ENCODE measurements at places on chromosomes 2 and 18. TPM values are rescaled to one million over a fixed set of nuclear protein-coding genes. Genes with fewer than 3 reads are reported as not detected.

Gene WNT6
- 0.42 TPM for total RNA-seq

Gene PIEZO2
- total RNA-seq = not detected

Gene REG3A
- not detected for total RNA-seq

Gene QPCT
- 4.2 TPM for total RNA-seq

Gene PROC
- total RNA-seq = 0.13 TPM

Gene CDH20
- 0.11 TPM for total RNA-seq

Gene KIAA2012
- total RNA-seq = not detected

GRCh38 chr2:13604951-13605661 lies 888.4 kb downstream of the TRIB2 start:
- H3K27me3 ChIP-seq = no peaks in the 10 kb centered on the region
- no peaks in the 10 kb centered on the region for H3K36me3 ChIP-seq
- H3K4me3 ChIP-seq = no peak overlapping the region
- H3K27ac ChIP-seq = no peak overlapping the region

DNA sequence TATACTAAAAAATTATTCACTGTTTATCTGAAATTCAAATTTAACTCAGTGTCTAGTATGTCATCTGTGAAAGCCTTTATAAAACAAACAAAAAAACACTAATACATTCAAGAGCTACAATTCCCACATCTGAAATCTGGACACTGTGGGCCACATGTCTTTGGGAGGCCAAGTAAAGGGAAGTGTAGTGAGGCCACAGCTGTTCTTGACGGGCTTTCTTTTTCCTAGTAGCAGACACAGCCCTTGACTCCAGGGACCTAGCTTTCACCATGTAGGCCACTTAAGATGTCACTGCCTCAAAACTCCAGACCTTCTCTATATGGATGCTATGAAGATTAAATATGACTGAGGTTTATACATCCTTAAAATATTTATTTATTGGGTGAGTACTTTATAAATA lies 91.1 kb downstream of the RBMS1 start:
- no peaks in the 10 kb centered on the region for H3K27me3 ChIP-seq
- H3K27ac ChIP-seq = no peak overlapping the region
- peaks cover 83% of the 10 kb centered on the region for H3K4me1 ChIP-seq
- no peak overlapping the region for H3K4me3 ChIP-seq
- no peaks in the 10 kb centered on the region for H3K36me3 ChIP-seq

GRCh38 chr2:151953467-151953866 lies 125.2 kb upstream of the ARL5A start:
- no peaks in the 10 kb centered on the region for H3K36me3 ChIP-seq
- H3K4me1 ChIP-seq = no peaks in the 10 kb centered on the region
- DNase-seq = no peak

DNA sequence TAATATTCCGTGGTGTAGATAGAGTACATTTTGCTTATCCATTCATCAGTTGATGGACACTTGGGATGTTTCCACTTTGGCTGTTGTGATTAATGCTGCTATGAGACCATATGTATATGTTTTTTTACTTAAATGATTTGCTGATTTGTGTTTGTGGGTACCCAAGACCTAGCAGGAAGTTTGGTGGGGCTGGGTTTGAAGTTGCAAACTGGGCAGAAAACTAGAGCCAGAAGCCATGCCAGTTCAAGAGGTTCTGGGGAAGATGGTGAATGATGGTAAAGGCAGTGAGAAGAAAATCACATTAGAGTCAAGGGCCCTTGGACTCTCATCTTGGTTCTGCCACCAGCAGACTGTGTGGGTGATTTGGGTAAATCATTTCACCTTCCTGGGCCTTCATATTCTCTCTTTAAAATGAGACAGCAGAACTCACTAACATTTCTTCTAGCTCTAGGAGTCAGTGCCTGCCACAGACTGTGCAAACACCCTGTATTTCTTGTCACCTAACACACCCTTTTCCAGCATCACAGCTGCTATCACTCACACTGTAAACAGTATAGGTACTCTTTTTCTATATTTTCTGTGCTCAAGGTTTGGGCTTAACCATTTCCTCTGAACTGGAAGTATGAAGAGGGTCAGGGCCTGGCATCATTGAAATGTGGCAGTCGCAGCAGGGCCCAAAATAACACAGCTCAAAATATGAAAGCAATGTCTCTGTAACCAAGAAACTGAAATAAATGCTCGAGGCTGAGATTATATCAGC lies 8.4 kb upstream of the CTLA4 start:
- no peaks in the 10 kb centered on the region for H3K27me3 ChIP-seq
- no peak for DNase-seq
- H3K4me3 ChIP-seq = no peak overlapping the region
- peak overlapping the region; percentile 19 for H3K27ac ChIP-seq
- peaks cover 10% of the 10 kb centered on the region for H3K4me1 ChIP-seq
- no peaks in the 10 kb centered on the region for H3K36me3 ChIP-seq

GRCh38 chr2:135219226-135219625 lies 167.1 kb downstream of the RAB3GAP1 start:
- H3K4me3 ChIP-seq = no peak overlapping the region
- H3K27me3 ChIP-seq = no peaks in the 10 kb centered on the region
- no peaks in the 10 kb centered on the region for H3K4me1 ChIP-seq
- no peak for DNase-seq
- H3K36me3 ChIP-seq = no peaks in the 10 kb centered on the region
- H3K27ac ChIP-seq = no peak overlapping the region

DNA sequence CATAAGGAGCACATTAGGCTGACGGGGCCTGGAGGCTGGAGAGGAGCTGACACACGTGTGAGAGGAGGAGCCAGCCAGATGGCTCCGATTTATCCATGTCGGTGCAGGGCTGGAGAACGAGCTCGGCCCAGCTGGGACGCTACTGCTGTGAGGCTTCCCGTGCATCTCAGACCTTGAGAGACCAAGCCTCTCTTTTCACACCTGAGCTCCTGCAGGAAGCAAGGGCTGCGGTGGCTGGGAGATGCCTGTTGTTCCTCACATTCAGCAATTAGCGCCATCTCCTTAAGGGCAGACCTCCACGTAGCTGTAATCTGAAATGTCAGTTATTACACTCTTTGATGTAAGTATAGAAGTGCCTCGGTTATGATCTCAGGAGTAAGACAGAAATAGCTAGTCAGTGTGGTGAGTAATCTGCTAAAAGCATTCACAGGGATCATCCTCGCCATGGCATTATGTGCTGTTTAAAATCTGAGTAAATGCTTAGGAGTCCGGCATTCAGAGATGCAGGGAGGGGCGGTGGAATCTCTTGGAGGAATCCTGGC lies 107.9 kb downstream of the PRKCE start:
- no peak for DNase-seq
- no peak overlapping the region for H3K27ac ChIP-seq
- no peak overlapping the region for H3K4me3 ChIP-seq
- H3K4me1 ChIP-seq = no peaks in the 10 kb centered on the region
- no peaks in the 10 kb centered on the region for H3K27me3 ChIP-seq

DNA sequence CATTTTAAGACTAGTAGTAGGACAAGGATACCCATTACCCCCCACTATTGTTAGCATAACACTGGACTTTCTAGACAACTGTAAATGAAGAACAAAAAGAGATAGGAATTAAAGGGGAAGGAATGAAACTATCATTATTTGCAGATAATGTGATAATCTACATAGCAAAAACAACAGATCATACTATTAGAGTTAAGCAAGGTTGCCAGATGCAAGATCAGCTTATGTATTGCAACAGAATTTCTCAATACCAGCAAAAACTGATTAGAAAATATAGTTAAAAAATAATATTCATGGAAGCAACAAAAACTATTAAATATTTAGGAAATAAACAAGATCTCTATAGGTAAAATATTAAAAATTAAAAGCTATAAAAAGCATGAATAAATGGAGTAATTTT lies 194.4 kb upstream of the SPRED2 start:
- no peaks in the 10 kb centered on the region for H3K27me3 ChIP-seq
- no peak overlapping the region for H3K4me3 ChIP-seq
- H3K36me3 ChIP-seq = no peaks in the 10 kb centered on the region
- DNase-seq = no peak
- no peaks in the 10 kb centered on the region for H3K4me1 ChIP-seq

- H3K4me1 ChIP-seq = no peaks in the 10 kb centered on the region
- no peak overlapping the region for H3K4me3 ChIP-seq
- no peak for DNase-seq
- no peak overlapping the region for H3K27ac ChIP-seq
- H3K36me3 ChIP-seq = no peaks in the 10 kb centered on the region
- H3K27me3 ChIP-seq = no peaks in the 10 kb centered on the region
Measured at GRCh38 chr18:12890964-12891363, 6.9 kb upstream of the PTPN2 start.

DNA sequence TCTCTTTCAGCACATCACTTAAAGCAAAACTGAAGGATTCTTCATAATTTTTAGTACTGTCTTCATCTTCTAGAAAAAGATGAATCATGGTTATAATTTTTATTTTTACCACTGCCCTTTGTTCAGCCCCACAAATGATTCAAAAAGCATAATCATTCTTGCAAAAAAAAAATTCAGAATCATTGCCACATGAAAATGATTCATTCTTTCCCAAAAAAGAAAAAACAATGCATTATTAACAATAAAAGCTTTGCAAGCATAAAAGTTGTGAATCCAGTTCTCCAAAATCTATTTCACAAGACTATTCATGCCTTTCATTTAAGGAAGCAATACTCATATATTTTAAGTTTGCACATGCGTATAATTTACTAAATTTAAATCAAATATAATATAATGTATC lies 204.8 kb downstream of the RBM43 start:
- H3K27ac ChIP-seq = no peak overlapping the region
- no peak for DNase-seq
- no peaks in the 10 kb centered on the region for H3K27me3 ChIP-seq
- H3K4me1 ChIP-seq = no peaks in the 10 kb centered on the region
- no peak overlapping the region for H3K4me3 ChIP-seq
- no peaks in the 10 kb centered on the region for H3K36me3 ChIP-seq

DNA sequence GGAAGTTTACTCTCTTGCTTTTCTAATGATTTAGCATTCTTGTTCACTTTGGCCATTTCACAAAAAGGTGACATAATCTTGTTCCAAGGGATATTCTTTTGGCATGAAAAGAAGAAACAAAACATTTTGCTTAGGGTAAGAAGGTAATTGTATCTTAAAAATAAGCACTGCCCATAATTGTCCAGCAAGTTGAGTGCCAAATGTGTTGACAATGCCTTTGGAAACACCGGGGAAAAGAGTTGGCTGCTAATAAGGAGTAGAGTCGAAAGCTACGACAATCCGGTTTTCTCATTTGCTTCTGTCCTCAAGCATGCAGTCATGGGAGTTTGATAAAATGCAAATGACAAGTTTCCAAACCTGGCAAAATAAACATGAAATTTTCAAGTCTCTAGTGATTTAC lies 27.3 kb downstream of the ITGAV start:
- no peak for DNase-seq
- no peaks in the 10 kb centered on the region for H3K36me3 ChIP-seq
- no peak overlapping the region for H3K4me3 ChIP-seq
- no peaks in the 10 kb centered on the region for H3K27me3 ChIP-seq
- H3K27ac ChIP-seq = no peak overlapping the region

GRCh38 chr2:19649142-19649541 lies 252.6 kb downstream of the TTC32 start:
- H3K27me3 ChIP-seq = no peaks in the 10 kb centered on the region
- no peak overlapping the region for H3K27ac ChIP-seq
- H3K4me1 ChIP-seq = no peaks in the 10 kb centered on the region
- no peaks in the 10 kb centered on the region for H3K36me3 ChIP-seq
- DNase-seq = no peak

- H3K27ac ChIP-seq = no peak overlapping the region
- peaks cover 44% of the 10 kb centered on the region for H3K27me3 ChIP-seq
- peak overlapping the region; percentile 28 for H3K4me3 ChIP-seq
- peaks cover 10% of the 10 kb centered on the region for H3K4me1 ChIP-seq
- DNase-seq = no peak
Measured at GRCh38 chr2:85754313-85755095, 713 bp downstream of the ATOH8 start.

GRCh38 chr2:239225871-239226561 lies 174.8 kb downstream of the HDAC4 start:
- no peak overlapping the region for H3K4me3 ChIP-seq
- DNase-seq = no peak
- no peaks in the 10 kb centered on the region for H3K36me3 ChIP-seq
- H3K27ac ChIP-seq = no peak overlapping the region

DNA sequence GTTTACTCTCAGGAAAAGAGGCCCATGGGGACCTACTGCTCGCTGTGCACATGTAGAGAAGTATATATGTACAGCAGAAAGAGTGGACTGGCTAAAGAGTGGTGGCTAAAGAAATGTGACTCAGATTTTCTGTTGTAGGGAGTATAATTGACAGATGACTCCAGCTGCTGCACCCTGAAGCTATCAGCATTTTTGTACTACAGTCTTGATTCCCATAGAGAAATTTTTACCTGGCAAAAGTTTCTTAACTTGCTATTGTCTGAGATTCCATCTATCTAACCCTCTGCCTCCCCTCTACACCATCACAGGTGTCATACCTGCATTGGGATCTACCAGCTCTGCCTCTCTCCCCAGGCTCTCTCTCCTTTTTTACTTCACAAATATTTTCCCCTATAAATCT lies 296.0 kb upstream of the KYNU start:
- no peaks in the 10 kb centered on the region for H3K36me3 ChIP-seq
- DNase-seq = no peak
- H3K27ac ChIP-seq = no peak overlapping the region

- H3K27me3 ChIP-seq = no peaks in the 10 kb centered on the region
- no peaks in the 10 kb centered on the region for H3K4me1 ChIP-seq
- H3K27ac ChIP-seq = no peak overlapping the region
- no peak for DNase-seq
- H3K4me3 ChIP-seq = no peak overlapping the region
- no peaks in the 10 kb centered on the region for H3K36me3 ChIP-seq
Measured at GRCh38 chr18:21163647-21164547, 52.3 kb upstream of the ROCK1 start.

DNA sequence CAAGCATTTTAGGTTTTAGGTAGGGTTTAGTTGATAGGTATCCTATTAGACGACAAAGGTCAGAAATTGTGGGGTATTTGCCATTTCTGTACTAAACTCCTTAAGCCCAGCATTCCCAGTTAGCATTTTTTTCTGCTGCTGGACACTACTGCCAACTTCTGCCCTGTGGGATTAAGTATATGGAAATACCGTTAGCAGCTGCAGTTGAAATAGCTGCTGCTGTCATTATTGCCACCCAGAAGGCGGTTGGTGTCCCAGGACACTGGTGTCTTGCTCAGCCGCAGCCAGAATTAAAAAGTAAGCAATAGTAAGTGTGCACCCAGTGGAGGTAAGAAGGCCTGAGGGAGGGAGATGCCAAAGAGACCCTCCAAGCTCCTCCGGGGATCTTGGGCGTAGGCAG lies 1.9 kb upstream of the UXS1 start:
- DNase-seq = no peak
- peaks cover 29% of the 10 kb centered on the region for H3K4me1 ChIP-seq
- no peak overlapping the region for H3K4me3 ChIP-seq
- H3K27me3 ChIP-seq = no peaks in the 10 kb centered on the region
- no peaks in the 10 kb centered on the region for H3K36me3 ChIP-seq
- H3K27ac ChIP-seq = no peak overlapping the region

DNA sequence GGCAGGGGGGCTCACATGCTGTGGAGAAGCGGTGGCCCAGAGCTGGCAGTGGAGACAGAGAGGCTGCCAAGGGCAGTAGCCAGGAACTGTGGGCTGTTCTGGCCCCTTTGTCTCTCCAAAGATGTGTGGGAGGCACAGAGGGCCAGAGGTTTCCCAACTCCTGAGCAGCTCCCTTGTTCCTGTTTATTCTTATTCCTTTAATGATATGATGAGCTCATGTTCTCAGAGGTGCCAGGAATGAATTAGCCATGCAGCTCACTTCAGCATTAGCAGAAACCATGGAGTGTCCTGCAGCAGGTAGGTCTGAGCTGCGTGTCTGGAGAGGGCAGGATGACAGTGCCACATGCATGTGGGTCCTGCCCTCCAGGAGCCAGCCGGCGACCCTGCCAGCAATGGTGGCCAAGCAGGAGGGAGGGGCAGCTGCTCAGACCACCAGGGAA lies 77.9 kb upstream of the FZD7 start:
- H3K4me3 ChIP-seq = no peak overlapping the region
- no peak for DNase-seq
- H3K36me3 ChIP-seq = no peaks in the 10 kb centered on the region
- H3K27ac ChIP-seq = no peak overlapping the region
- no peaks in the 10 kb centered on the region for H3K27me3 ChIP-seq
